ENCODE measurements at places on chromosomes 2 and 18.

DNA sequence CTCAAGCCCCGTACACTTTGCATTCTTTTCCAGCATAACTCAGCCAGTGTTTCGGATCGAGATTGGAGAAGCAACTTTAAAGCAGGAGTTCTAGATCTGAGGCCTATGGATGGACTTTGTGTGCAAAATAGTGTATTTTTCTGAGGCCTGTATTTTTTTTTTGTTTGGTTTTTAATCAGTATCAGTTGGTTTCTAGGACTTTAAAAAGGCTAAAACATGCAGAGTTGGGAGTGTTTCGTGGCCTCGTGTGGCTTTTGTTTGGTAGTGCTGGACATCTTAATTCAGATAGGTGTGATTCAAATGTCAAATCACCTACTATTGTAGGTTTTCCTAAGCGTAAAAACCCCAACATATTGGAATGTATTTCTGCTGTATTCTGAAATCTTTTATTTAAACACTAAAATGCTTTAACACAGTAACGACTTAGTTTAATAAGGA is 282 bp upstream of the PUS10 start:
- DNase-seq: no peak

- no peak for DNase-seq
These were observed 56.6 kb downstream of the SP100 start for GRCh38 chr2:230472621-230473018.

GRCh38 chr2:201950606-201951005 is 83.0 kb upstream of the FZD7 start:
- DNase-seq: no peak

- DNase-seq: no peak
These were observed 16.8 kb upstream of the ATP8B1 start for GRCh38 chr18:57819671-57820460.

DNA sequence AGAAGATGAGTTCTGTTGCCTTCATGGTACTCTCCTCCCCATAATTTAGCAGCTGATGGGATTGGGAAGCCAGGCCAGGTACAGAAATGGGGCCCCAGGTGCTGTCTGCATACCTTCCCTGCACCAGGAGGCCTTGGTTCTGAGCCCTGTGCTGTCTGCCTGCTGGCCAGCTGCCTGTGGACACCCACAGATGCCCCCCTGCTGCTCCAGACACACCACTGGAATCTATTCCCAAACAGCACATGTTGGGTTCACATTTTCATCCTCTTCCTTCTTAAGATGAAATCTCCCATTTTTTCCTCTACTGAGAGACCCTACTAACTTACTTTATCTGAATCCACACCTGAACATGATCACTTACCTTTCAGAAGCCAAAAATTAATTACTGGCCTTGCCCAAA is 152.0 kb upstream of the CCDC68 start:
- DNase-seq: no peak

GRCh38 chr2:102790091-102790455 is 28.2 kb downstream of the TMEM182 start:
- no peak for DNase-seq

GRCh38 chr18:23924813-23925212 is 89.7 kb upstream of the TTC39C start:
- no peak for DNase-seq

DNA sequence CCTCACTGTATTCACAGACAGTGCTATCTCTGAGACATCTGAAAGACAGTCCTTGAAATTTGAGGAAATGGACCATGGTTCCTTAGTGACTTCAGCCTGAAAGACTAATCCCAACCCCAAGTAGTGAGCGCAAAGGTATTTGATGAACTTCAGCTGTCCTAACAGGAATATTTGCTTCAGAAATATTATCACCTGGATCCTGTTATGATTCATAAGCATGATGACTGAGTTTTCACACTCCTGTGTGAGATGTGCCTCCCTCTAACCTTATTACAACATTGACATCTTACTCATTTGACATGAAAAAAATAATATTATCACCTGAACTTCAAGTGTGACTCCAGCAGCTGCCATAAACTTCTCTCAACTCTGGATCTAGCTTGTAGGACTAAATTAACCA is 11.6 kb upstream of the MRPL19 start:
- no peak for DNase-seq

- DNase-seq: no peak
These were observed 157.7 kb downstream of the TMX3 start for GRCh38 chr18:68557183-68557582.

- DNase-seq: no peak
These were observed 245.6 kb downstream of the NRXN1 start for GRCh38 chr2:50786345-50786744.

GRCh38 chr2:169462896-169463695 is 16.2 kb upstream of the BBS5 start:
- DNase-seq: no peak

DNA sequence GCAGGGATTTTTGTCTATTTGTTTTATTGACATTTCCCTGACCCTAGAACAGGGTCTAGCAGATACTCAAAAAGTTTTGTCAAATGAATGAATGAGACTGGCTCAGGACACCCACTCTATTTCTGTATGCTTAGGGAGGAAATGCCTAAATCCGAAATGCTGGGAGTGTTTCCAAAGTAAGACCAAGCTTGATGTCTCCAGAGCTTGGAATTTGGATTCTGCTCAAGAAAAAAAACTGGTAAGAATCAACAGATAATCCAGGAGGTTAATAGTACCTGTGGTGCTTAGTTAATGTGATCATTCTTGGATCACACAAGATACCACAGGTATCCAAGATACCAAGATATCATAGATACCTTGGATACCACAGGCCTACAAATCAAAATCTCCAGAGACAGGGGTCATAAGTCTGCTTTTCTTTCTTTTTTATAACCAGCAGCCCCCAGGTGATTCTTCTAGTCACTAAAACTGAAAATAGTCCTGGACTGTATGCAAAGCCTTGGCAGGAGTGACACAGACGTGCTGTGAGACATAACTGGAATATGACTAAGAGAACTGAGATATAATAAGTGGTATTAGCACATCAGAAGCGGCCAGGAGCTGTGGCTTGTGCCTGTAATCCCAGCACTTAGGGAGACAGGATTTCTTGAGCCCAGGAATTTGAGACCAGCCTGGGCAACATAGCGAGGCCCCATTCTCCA is 39.9 kb upstream of the SP3 start:
- no peak for DNase-seq

- no peak for DNase-seq
These were observed 128.9 kb upstream of the SIX2 start for GRCh38 chr2:45137966-45138695.

DNA sequence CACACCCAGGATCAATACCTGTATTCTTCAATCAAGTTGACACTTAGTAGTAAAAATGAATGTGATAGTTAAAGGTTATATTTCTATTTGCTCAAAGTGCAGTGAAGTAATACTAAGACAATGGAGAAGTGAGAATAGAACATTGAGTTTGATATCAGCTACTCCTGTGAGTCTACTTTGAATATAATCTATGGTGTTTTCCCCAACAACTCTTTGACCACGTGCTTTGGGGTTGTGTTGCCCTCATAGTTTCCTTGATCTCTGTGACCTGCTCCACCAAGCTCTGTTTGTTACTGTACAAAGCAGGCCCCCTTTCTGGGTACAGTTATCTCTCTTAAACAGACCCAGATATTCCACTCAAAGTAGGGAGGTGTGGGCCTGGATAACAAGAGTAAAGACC is 222.9 kb downstream of the GALR1 start:
- no peak for DNase-seq

DNA sequence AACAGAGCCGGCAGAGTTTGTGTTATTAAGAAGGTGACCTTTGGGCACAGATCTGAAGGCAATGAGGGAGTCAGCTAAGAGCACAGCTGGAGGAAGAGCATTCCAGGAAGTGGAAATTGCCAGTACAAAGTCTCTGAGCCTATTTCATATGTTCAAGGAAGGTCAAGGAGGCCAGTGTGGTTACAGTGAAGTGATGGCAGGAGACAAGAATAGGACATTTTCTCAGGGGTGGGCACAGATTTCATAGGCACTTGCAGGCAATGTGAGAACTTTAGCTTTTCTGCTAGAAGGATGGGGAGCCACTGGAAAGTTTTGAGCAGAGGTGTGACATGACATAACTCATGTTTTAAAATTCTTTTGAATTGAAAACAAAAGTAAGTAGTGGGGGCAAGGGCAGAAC is 50.3 kb downstream of the ARHGAP25 start:
- no peak for DNase-seq

DNA sequence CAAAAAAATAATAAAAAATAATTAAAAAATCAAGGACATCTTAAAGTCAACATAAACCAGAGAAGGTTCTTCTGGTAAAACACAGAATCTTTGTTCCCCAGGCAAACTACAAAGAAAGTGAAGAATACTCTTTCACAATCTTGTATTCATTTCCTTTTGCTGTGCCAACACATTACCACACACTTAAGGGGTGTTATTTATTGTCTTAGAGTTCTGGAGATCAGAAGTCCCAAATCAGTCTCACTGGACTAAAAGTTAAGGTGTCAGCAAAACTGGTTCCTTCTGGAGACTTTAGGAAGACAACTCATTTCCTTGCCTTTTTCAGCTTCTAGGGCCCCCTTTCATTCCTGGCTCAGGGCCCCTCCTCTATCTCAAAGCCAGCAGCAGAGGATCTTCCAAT is 12.2 kb upstream of the CAB39 start:
- no peak for DNase-seq

GRCh38 chr18:26421931-26422330 is 126.4 kb downstream of the KCTD1 start:
- no peak for DNase-seq

- DNase-seq: no peak
These were observed 420.1 kb upstream of the ZNF804A start for GRCh38 chr2:184178229-184178628.

DNA sequence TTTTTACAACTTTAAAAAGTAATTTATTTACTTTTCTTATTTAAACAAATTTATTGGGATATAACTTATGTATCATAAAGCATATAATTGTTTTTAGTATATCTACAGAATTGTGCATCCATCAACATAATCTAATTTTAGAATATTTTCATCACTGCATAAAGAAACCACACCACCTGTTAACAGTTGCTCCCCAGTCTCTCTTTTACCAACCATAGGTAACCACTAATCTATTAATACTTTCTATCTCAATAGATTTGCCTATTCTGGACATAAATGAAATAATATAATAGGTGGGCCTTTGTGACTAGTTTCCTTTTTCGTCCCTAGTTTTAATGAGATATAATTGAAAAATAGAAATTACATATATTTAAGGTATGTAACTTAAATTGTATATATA is 90.6 kb downstream of the ADAM23 start:
- no peak for DNase-seq

DNA sequence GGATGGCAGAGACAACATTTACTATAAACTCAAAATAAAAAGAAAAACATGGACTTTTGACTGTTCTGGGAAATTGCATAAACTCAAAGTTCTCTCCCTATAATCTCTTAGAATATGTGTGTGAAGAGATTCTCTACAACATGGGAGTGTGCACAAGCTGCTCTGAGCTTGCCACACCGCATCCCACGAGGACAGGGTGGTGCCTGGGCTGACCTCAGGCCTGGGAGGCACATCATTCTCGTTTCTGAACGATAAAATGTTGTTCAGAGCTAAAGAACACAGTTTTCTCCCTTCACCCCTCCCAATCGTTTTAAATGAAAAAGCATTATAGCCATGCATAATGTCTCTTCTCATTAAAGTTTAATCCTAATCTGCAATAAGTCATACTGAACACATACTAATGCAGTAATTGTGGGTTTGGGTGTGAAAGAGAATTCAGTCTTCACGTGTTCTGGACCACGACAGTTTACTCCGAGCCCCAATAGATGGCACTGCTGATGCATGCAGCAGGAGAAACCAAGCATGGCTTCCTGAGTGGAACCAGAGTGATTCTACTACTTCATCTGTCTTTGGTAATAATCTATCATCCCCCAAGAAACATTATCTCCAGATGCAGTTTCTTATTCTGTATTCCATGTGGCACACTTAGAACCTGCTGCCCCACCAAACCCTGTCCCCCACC is 46.9 kb upstream of the LAMA1 start:
- no peak for DNase-seq

DNA sequence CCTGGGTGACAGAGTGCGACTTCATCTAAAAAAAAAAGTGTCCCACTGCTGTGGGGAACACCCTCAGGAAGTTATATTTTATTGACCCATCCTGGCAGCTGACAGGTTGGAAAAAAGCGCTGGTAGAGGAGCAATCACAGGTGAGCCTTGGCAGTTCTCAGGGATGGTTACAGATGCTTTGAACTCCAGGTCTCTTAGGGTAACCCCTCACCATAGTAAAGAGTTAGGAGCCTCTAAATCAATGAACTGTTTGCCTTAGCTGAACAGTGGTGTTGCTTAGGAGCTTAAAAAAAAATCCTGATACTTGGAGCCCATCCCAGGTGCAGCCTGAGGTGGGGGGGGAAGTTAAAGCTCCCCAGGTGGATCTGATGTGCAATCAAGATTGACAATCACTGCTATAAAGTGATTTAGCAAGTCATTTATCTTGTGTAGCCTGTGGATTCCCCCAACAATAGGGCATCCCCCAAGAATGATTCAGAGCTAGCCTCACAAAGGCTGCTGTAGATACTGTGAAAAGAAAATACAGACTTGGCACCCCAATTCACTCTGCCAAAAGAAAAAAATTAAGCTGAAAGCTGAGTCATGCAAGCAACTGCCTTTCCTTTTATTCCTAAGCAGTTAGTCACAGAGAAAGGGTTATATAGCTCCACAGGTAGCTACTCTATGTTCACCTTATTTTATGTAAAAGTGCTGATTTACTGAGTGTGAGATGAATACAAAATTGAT is 14.8 kb downstream of the SLC16A14 start:
- DNase-seq: no peak

GRCh38 chr2:201441409-201441808 is 9.8 kb downstream of the TRAK2 start:
- DNase-seq: no peak

DNA sequence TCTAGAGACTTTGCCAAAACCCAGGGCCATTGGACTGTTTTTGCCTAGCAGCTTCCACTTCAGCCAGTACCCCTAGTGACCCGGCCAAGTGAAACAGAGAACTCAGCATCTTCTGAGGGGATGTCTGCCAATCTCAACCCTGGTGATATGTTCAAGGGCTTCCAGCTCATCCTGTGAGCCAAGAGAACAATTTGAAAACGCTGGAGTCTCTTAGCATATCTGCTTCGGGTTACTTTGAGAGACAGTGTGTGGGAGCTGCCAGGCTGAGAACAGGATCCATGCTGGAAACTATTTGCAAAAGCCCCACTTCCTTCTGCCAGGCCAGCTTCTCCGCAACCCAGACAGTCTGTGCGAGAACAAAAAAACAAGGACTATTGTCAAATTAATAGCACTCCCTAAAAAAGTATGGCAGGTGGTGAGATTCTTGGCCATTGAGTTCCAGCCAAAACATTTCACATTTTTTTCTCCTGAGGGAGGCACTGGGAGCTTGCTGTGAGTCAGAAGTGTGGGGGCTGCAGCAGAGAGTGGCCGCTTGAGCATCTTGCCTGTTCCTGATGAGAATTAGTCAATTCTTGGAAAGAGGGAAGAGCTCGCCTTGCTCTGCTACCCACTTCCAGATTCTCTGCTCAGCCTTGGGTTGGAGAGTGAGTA is 395.6 kb upstream of the TRIB2 start:
- no peak for DNase-seq

GRCh38 chr18:10317864-10318690 is 136.4 kb upstream of the APCDD1 start:
- DNase-seq: no peak

GRCh38 chr2:215003001-215003400 is 135.4 kb downstream of the ABCA12 start:
- no peak for DNase-seq
